Brain (organoid and tissue), 16 donors: ENCODE measurements at places on chromosomes 6 and 20.

DNA sequence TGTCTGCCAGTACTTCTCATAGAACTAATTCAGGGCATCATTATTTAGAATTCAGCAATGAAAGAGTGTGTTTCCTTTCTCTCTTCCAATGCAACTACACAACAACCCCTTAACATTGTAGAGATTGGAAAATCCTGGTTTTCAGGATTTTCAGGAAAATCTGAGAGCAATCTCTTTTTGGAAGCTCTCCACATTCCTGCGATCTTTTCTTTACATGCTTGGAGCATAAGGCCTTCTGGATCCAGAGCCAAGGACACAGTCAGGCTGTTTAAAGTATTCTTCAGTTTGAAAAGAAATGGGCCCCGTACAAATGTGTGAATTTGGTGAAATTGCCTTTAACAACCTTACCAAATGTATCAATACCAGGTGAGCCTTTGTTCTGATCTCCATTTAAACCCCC lies 469.7 kb downstream of the PKHD1 start:
- no peak for DNase-seq

- no peak for DNase-seq
Observed at GRCh38 chr20:23146857-23147637, 60.9 kb upstream of the CD93 start.

DNA sequence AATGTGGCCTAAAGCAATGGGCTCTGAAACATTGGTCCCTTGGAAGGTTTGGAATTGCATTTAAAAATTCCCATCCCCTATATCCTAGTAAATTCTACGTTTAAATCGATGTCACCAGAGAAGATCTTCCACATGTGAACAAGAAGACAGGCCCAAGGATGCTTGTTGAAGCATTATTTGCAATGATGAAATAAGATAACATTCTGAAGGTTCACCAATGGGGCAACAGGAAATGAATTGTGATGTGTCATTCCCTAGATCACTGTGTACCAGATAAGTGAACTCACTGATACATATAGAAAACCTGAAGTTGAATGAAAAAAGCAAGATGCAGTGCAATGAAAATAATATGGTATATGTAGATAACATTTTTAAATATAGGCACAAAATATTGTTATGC lies 464.3 kb upstream of the BTBD3 start:
- no peak for DNase-seq

GRCh38 chr20:43102394-43102793 lies 87.3 kb downstream of the PTPRT start:
- no peak for DNase-seq

DNA sequence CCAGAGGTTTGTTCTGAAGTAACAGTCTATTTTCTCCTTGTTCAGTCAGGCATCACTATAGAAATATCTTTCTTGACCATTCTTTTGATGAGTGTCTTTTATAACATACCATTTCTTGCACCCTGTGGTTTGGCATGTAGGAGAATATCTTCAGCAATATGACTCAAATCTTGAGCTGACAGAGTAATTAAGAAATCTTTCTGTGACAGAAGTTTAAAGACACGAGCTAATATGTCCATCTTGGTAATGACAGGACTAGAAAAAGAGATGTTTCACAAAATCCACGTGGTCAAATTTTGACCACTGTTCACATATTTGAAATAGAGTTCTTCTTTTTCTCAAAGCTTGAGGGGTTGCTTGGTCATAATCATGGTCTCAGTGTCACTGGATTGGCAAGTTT lies 149.9 kb downstream of the MYB start:
- DNase-seq, result no peak

GRCh38 chr20:46300281-46300680 lies 8.0 kb downstream of the CDH22 start:
- no peak for DNase-seq
